Globus pallidus (tissue), 1 donor: ENCODE measurements at places on chromosomes 16 and 17.

GRCh38 chr17:27456681-27457359 is 572 bp downstream of the KSR1 start:
- no peak for DNase-seq

GRCh38 chr16:79067600-79067999 is 532.9 kb downstream of the MAF start:
- no peak for DNase-seq

GRCh38 chr17:59432657-59433056 is 101.2 kb downstream of the YPEL2 start:
- no peak for DNase-seq

GRCh38 chr17:65987988-65988387 is 203.9 kb downstream of the CEP112 start:
- no peak for DNase-seq

GRCh38 chr16:66478733-66479511 is 51.8 kb downstream of the BEAN1 start:
- peak; percentile 61 for DNase-seq

DNA sequence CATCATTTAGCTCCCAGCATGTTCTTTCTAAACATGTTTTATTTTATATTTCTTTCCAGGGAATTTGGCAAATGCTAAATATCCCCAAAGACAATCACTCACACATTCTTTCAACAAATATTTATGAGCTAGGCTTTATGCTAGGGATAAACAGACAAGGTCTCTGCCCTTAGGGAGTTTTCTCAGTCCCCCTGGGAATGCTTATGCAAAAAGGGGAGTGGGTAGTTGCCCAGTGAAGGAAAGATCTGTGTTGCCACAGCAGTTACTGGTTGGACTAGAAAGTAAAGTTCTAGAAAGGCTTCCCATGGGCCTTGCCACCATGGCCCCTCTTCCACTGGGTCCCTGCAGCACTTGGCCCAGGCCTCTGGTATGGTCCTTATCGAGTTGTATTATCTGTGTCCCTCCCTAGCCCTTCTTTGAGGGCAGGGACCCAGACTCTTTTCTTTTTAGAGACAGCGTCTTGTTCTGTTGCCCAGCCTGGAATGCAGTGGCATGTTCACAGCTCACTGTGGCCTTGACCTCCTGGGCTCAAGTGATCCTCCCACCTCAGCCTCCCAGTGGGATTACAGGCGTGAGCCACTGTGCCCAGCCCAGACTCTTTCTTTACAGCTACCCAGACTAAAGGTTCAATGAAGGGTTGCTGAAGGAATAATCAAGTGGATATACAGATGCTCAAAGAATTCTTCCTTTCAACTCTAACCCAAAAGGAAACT is 78.0 kb downstream of the YPEL2 start:
- no peak for DNase-seq

DNA sequence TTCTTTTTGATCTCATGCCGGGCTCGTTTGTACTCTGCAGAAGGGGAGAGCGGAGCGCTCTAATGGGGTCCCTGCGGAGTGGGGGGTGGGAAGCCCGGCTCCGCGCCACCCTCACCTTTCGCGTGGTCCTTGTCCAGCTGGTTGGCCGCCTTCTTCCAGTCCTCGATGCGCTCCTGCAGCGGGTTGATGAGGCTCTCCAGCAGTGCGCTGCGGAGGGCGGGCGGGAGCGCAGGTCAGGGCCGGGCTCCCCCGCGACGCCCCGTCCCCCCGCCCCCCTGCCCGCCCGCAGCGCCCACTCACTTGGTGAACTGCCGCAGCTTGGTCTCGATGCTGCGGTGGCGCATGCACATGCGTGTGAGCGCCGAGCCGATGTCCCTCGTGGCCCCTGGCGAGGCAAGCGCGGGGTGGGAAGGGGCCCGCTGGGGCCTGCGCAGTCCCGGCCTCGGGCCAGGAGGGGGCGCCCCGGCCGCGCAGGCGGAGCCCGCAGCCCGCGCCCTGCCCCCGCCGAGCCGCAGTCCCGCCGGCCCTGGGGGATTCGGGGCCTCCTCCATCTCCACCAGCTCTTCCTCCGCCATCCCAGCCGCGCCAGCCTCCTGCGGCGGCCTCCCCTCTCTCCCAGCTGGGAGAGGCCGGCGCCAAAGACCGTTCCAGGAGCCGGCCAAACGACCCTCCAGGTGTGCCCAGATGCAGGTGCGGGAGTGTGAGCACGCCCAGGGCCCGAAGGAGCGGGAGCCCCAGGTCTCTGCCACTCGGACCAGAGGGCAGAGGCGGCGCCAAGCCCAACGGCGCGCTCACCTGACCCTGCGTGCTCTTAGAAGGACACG is 6.0 kb downstream of the MTSS2 start:
- DNase-seq = no peak

DNA sequence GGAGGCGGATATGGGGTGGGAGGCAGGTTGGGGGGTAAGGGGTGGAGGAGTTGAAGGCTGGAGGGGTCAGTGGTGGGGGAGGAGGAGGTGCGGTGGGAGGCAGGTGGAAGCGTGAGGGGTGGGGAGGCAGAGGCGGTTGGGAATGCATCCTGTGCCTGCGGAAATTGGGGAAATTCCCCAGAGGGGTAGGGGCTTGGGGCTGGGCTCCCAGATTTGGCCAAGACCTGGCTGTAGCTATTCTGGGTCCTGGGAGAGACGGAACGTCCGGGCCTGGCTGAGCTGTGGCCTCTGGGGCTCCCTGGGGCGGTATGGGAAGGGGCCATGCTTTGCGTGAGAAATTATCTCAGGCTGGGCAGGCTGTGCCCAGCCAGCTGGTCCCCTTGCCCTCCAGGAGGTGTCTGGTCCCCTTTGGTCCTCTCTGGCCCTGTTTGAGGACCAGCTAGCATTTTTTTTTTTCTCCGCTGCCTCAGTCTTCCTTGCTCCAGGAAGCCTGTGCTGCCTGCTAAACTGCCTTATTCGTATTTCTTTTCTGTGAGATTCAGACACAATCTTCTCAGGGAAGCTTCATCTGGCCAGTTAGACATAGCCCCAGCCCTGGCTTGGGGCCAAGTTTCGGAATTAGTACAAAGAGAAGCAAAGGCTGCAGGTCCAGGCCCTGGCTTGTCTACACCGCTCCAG is 7.3 kb upstream of the TRPV2 start:
- peak; percentile 64 for DNase-seq

DNA sequence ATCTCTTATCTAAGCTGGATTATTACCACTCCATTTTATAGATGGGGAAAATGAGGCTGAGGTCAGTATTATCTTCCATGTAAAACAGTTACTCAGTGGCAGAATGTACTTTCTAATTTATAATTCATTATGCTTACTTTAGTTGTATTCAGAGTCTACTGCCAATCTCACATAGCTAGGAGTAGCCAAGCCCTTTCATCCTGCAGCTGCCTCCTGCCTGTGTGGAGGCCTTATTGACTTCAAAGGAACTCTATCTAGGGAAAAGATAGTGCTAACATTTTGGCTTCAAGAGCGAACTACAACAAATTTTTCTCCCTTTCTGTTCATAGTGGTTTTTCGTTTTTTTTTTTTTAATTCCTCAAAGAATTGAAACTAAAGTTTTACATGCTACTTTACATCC is 12.9 kb downstream of the RPGRIP1L start:
- DNase-seq = no peak

GRCh38 chr16:83316458-83316857 is 491.3 kb upstream of the HSBP1 start:
- DNase-seq = no peak

DNA sequence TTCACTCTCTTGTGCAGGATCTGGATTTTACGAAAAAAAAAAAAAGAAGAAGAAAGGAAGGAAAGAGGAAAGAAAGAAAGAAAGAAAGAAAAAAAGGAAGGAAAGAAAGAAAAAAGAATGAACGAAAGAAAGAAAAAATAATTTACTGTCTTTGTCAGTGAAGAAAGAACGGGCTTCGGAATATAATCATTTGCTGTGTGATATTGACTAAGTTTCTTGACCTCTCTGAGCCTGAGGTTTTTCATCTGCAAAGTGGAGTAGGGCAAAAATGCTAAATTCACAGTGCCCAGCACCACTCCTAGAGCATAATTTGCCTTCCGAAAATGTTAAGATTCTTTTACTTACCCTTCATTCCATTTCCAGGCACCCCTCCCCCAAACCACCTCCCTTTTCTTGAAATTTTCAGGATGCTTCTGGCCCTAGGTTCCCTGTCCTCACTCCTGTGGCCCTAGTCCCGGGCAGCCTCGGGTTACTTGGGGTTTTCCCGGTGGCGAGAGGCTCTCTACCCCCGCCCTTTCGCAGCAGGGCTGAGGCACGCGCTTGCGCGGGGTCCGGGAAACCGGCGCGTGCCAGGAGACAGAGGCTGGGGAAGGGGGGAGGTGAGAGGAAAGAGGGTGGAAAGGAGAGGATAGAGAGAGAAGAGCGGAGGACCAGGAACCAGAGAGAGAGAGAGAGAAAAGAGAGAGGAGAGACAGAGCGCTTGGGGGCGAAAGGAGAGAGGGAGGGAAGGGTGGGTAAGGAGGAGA is at the start of gene CNTNAP1:
Gene CNTNAP1, plus strand, starts transcription at position 556 of the 746 bp plus-strand sequence. CDS start 299 bp downstream, outside the sequence.
- no peak for DNase-seq

DNA sequence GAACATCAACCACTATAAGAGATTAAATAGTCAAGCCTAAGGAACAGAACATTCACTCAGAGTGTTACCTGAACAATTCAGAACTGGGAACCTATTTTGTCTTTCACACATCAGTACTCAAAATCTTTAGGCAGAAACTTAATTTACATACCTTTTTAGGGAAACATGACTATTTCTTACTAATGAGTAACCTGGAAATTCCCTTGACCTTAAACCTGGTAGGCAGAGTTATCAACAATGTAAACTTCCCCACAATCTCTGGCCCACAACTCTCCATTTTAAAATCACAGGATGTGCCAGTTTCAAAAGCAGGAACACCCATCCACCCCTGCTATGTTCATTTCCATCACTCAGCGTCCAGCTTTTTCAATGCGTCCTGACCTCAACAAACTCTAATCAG is 132.9 kb upstream of the ANKFN1 start:
- DNase-seq = no peak

GRCh38 chr17:50501054-50501453 is 7.2 kb upstream of the MYCBPAP start:
- DNase-seq = no peak

GRCh38 chr16:21263640-21264570 is 14.2 kb downstream of the CRYM start:
- no peak for DNase-seq

DNA sequence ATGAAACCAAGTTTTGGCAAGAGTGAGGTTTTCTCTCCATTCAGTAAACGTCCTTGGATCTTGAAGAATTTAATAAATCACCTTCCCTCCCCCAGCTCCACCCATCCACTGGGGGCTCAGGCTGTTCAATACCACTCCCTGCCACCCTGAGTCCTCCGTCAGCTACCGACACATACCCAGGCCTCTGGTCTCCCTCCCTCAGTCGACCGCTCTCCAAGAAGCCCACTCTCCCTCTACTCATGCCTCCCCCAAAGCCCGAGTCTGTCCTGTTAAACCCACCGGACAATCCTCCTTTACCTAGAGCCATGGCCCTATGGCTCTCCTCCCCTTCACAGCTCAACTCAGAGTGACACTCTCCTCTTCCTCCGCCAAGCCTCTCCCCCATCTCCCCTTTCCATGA is 19.7 kb upstream of the SLC4A1 start:
- DNase-seq = no peak

DNA sequence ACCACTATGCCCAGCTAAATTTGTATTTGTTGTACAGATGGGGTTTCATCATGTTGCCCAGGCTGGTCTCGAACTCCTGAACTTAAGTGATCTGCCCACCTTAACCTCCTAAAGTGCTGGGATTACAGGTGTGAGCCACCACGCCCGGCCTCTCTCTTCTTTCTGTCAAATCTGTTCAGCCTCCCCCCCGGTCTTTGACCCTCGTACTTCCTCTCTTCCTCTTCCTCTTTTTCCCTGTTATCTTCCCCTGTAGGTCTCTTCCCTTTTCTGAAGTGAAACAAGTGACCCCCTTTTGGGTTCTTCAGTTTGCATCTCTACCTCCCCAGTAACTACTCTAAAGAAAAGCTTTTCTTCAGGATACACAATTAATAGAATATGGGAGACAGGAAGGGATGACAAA is 31.7 kb upstream of the DHX40 start:
- peak; percentile 16 for DNase-seq

- no peak for DNase-seq
Measured at GRCh38 chr17:75228847-75229246, 23.4 kb downstream of the NUP85 start.

DNA sequence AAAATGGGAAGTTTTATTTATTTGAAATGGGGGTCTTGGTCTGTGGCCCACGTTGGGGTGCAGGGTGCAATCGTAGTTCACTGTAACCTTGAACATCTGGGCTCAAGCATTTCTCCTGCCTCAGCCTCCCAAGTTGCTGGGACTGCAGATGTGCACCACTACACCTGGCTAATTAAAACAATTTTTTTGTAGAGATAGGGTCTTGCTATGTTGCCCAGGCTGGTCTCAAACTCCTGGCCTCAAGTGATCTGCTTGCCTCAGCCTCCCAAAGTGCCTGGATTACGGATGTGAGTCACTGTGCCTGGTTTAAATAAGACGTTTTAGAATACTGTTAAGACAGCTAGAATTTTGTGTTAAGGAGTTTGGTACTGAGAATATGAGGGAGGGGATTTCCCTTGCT is 15.7 kb downstream of the PSMD11 start:
- no peak for DNase-seq

DNA sequence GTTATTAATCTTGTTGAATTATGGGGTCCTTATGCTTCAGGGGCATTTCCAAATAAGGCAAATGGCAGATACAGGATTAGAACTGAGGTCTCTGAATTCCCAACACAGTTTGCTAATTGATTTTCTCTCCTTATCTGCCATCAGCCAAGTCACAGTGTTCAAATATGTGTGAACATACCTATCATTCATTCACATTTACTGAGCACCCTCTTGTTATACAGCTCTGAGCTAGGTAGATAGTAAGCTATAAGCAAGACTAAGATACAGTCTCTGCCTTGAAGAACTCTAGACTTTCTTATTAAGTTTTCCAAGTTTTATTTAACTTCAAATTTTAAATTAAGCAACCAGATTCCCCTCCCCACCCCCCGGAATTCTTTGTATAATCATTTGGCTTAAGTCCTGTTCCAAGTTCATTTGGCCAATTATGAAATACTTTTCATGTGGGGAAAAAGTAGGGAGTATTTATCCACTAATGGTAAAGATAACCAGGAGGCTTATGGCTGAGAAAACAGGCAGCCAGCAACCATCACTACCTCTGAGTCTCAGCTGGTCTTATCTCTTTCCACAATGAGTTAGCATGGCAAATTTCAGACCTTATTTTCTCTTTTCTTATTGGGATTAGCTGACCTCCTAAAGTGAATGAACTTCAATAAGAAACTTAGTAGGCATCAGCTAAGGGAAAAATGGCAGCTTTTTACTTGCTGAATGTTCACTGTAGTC is 31.4 kb upstream of the CORO6 start:
- DNase-seq = no peak

DNA sequence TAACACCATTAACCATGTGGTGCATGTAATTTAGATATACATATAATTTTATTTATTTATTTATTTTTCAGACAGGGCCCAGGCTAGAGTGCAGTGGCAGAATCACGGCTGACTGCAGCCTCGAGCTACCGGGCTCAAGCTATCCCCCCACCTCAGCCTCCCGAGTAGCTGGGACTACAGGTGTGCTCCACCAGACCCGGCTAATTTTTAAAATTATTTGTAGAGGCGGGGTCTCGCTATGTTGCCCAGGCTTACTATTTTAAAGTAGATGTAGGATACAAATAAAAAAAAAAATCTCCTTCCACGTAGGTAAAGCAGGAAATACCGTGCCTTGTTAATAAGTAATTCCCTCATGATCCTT is 446 bp upstream of the COQ7 start:
- no peak for DNase-seq
